Stimulated activated CD4-positive, alpha-beta T cell treated with anti-CD3 and anti-CD28 coated beads, Interleukin-2, amount 100 ng/mL, for 4 hours (primary cell): ENCODE measurements at places on chromosomes 2 and 18.

GRCh38 chr18:79617511-79618500, 61.8 kb upstream of the CTDP1 start:
- DNase-seq: no peak

GRCh38 chr2:51218047-51218446, 186.1 kb upstream of the NRXN1 start:
- no peak for DNase-seq

GRCh38 chr2:210072493-210072892, 70.1 kb downstream of the RPE start:
- DNase-seq: no peak

DNA sequence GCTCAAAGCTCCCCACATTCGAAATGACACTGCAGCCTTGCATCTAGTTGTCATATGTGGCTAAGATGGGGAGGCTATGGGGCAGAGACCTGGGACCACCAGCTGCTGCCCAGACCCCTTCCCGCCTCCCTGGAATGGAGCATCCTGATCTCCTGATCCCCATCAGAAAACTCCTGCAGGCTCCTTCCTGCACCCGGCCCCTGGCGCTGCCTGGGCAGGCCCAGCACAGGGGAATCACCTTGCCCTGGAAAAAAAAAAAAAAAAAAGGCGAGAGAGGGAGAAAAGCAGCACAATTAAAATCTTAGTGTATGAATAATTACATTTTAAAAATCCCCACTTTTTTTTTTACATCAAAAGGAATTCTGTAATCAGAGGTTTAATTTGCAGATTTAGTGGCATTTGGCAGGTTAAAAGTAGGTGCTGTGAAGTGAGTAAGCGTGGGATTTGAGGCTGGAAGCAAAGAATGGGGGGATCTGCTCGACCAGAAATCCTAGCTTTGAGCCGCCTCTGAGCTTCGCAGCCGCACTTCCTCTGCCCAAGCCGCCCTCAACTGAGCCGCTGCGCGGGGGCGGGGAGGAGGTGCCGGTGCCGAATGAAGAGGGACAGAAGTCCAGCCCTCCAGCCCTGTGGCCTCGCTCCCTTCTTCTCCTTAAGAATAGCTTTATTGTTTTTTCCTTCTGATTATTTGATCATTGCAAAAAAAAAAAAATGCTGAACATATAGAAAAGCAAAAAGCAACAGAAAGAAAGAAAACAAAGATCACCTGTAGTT, 30.0 kb downstream of the THNSL2 start:
- DNase-seq: peak; percentile 6

DNA sequence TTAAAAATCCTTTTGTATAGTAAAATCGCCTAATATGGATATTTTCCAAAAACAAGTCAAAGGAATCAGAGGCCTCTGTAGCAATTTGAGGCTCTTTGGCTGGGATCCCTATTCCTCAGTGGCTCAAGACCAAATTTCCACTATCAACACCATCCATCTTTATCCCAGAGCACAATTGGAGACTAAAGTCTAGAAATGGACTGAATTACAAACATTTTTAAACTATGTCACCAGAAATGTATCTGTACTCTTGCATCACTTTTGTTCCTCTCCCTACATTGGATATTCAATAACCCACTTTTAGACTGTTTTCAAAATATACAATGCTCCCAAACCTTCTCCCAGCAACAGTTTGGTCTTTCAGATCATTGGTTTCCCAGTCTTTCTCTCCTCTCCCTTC, 140.4 kb upstream of the KLHL29 start:
- DNase-seq: no peak

DNA sequence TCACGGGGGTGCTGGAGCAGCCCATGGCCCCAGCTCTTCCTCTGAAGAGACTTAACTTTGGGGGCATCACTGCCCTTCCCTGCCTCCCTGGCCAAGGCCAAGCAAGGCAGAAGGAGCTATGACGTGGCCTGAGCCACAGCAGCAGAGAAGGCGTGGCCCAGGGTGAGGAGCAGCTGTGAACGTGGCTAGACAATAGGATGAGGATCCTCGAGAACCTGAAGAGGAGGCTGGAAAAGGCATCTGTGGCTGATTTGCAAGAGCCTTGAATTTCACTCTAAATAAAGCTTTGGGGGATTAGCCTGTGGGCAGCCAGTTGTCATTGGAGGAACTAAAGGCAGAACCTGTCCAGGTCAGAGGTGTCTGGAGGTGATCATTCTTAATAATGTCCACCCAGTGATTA, 652.9 kb upstream of the ID2 start:
- no peak for DNase-seq
